ENCODE measurements at places on chromosomes 6 and 20.

GRCh38 chr6:47974106-47974505 lies 136.9 kb downstream of the PTCHD4 start:
- no peak for DNase-seq

- no peak for DNase-seq
Observed at GRCh38 chr20:3434232-3434631, 26.8 kb upstream of the DNAAF9 start.

GRCh38 chr6:139448051-139448649 lies 73.7 kb upstream of the CITED2 start:
- DNase-seq: no peak

DNA sequence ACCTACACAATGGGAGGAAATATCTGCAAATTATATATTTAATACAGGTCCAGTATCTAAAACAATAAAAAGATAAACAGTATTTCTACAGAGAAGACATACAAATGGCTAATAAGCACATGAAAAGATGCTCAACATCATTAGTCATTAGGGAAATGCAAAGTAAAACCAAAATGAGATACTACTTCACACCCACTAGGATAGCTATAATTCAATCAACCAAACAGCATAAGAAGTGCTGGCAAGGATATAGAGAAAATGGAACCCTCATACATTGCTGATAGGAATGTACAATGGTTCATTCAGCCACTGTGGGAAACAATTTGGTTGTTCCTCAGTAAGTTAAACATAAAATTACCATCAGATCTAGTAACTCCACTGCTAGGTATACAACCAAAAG lies 48.7 kb downstream of the NUDT3 start:
- no peak for DNase-seq

DNA sequence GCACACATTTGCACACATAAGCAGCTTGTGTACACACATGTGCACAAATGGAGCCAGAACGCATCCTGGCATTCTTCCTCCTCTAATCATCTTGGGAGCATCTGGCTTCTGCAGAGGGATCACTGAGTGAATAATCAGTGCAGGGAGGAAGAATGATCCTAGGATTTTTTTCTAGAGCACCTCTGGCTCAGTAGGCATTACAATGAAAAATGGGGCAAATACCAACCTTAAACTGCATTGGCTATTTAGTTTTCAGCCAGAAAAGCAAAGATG lies 205.7 kb upstream of the TCF21 start:
- DNase-seq: no peak

DNA sequence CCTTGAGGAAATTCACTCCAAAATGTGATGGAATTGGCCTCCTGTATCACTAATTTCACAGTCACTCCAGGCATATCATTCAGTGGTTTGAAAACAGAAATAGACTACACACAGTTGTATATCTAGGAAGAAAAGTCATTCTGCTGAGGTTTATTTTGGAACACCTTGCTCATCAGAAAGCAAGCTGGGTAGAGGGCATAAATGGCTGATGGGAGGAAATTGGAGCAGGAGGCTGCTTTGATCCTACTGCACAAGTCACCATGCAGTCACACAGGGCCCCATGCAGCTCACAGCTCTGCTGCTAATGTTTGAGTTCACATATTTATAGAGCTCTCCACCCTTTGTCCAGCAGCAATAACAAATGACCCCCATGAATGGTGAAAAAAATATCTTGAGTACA lies 12.3 kb downstream of the NHLRC1 start:
- DNase-seq: no peak

GRCh38 chr20:56418385-56418861 lies 6.4 kb downstream of the CASS4 start:
- DNase-seq: peak; percentile 36

DNA sequence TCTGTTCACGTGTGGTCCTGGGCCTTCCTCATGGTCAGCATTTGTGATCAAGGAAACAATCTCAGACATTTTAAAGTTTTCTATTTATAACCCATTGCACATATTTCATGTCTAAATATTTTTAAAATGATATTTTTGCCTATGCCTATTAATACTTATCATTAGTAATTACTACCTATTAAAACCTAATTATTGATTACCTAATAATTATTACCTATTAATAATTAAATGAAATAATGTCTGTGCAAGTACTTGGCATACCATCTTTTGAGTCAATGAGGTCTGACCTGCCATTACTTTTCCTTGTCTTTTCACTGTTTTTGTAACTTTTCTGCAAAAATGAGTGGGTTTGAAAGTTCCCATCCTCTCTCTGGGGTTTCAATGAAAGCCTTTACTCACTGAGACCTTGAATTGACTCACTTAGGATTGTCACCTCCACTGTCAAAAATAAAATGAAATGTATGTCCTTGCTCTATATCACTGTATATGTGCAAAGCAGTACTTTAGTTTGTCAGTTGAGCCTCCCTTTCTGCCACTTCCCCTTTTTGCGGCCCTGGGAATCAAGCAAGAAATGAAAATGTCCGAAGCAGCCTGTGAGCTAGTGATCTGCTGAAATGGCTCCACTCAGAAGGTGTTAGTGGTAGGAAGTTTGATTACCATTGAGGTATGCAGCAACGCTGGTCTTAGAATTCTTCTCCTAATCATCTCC lies 87.8 kb downstream of the L3MBTL3 start:
- no peak for DNase-seq

DNA sequence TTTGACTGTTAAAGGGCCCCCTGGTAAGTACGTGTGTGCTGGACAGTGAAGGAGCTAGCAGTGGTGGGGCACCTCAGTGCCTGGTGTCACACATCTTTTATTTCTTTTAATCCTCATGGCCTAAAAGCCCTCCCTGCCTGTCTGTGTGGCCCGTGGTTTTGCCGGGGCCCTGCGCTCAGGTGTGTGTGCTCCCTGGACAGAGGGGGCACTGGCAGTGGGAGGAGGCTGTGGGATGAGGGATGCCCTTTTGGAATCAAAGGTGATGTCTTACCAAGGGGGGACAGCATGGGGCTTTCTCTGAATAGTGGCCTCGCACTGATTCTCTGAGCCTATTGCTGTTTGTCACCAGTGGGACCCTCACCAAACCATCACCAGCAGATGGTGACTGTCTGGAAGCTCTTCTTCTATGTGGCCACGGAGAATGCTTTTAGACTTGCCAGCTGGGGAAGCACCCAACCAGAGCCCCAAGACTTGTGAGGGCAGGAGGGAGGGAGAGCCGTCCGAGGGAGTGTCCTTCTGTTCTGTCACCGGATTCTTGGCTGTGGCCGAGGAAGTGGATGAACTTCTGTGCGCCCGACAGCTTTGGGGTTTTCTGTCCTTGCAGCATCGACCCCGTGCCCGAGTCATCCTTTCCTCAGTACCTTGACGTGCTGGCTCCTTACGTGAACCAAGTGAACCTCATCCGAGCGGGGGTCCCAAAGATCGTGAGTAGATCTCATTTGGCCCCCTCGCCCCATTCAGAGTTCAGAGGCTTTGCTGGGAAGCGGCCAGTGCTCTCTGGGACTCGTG lies 18.1 kb downstream of the PNLDC1 start:
- no peak for DNase-seq

- DNase-seq: no peak
Observed at GRCh38 chr6:56091159-56091869, 156.1 kb downstream of the COL21A1 start.

DNA sequence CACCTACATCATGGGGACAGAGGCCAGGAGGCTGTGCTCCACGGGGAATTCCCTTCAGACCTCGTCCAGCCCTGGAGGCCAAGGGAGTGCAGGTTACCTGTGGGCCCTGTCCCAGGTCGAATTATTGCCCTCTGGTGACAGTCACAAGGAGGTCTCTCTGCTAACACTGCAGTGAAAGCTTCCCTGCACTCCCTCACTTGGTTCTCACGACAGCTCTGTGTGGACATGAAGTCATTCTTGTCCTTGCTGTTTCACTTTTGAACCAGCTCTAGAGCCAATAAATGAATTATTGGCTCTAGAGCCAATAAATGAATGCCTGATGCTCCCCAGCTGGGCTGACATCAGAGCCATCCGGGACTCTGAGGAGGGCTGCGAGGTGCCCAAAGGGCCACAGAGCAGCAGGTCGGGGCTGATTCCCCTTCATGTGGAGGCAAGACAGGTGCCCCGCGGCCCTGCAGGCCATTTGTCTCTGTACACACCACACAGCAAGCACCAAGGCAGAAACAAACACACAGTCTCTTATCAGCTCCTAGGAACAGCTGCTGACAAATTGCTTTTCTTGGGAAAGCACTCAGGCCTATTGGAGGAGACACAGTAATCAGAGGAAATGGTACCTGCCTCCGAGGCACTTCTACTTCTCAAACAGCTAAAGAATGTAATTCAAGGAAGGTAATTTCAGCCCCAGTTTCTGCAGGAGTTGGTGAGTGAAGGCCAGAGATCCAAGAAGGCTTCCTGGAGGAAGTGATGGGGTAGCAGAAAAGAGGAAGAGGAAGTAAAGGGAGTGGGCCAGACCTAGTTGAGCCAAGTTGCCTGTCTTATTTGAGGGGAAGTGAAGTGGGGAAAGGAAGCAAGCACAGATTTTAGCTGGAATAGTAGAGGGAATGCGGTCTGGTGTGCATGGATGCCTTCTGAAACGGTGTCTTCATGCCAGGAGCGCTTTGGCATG lies 27.5 kb upstream of the TBXT start:
- DNase-seq: no peak

DNA sequence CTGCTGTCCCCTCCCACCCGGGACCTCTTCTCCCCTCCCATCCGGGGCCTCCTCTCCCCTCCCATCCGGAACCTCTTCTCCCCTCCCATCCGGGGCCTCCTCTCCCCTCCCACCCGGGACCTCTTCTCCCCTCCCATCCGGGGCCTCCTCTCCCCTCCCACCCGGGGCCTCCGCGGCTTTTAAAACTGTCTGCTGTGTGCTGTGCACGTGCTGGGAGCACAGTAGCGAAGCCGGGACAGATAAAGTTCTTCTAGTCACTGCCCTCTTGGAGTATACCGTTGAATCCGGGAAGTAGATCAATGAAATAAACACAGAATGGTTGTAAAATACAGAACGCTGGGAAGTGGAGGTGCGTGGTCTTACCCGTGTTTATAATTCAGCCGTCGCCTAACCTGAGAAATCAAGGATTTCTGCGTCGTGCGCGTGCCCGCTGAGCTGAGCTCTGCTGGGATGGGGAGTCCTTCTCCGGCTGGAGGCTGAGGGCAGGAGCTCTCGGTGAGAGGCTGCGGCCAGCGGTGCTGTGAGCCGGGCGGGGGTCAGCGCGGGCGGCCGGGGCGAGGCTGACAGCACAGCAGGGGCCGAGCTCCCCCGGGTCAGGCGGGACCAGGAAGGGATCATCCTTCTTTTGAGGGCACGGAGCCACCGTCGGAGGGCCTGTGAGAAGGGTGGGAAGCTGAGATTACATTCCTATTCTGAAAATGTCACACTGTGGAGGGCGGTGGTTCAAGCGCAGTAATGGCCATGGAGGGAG lies 19.6 kb upstream of the KIF25 start:
- DNase-seq: no peak

GRCh38 chr6:20292905-20293304 lies 80.6 kb upstream of the MBOAT1 start:
- no peak for DNase-seq

DNA sequence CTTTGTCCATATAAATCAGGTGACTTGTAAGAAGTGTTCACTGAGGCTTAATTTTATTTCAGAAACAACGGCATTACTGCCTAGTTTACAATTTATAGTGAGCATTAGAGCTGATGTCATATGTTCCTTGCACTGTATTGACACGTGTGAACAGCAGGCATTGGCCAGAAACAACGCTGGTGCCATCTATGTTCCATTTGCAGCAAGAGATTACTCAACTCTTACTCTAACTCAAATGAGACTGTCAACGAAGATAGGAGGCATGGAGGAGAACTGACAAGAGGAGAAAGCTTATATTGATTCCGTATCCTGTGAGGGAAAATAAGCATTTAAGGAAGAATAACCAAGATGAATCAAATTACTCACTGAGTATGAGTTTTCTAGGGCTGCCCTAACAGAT lies 48.4 kb downstream of the MTFR2 start:
- DNase-seq: no peak

Measured in activated naive CD4-positive, alpha-beta T cell treated with anti-CD3 and anti-CD28 coated beads, Interleukin-2, amount 10 ng/mL, durations not matched to agents 7 days and 5 days (primary cell).